Stimulated activated CD8-positive, alpha-beta memory T cell treated with anti-CD3 and anti-CD28 coated beads, Interleukin-7, amount 100 ng/mL, for 4 hours (primary cell): ENCODE measurements at places on chromosomes 11 and 22.
A peak's percentile ranks its signal among the peaks of the same experiment; 100 is the strongest.

- DNase-seq, result no peak
Measured at GRCh38 chr11:532527-532985, 2.8 kb downstream of the HRAS start.

DNA sequence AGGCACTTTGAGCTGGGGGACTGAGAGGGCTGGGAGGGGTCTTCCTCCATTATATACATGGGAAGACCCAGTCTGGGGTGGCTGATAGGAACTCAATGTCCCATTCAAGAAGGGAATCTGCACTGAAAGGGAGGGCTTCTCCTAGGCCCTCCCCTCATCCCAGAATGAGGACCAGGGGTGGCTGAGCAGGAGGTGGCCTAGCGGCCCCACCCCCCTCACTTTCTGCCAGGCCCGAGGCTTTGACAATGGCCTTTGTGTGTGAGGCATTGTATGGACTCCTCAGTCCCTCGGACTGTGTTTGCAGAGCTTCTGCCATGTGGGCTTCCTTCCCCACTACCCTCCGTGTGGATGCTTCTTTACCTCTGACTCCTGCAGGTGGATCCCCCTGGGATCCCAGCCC, 65.7 kb downstream of the NECTIN1 start:
- DNase-seq, result no peak

DNA sequence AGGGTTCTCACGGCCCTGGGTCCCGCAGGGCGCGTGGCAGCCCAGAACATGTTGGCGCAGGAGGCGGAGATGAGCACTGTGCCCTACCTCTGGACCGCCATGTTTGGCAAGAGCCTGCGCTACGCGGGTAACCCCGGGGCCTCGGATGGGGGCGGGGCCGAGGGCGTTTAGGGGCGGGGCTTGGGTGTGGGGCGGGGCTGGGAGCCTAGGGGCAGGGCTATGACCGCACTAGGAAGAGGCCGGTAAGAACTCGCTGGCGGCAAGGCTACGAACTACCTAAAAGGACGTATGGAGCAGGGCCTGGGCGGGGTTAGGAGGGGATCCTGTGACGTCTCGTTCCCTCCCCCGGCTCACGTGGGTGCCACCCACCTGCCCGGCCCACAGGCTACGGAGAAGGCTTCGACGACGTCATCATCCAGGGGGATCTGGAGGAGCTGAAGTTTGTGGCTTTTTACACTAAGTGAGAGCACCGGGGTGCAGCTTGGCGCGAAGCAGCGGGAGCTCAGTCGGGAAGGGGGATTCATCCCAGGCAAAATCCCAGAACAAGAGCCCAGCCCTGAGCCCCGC, 2.8 kb upstream of the LZTR1 start:
- peak; percentile 59 for DNase-seq

DNA sequence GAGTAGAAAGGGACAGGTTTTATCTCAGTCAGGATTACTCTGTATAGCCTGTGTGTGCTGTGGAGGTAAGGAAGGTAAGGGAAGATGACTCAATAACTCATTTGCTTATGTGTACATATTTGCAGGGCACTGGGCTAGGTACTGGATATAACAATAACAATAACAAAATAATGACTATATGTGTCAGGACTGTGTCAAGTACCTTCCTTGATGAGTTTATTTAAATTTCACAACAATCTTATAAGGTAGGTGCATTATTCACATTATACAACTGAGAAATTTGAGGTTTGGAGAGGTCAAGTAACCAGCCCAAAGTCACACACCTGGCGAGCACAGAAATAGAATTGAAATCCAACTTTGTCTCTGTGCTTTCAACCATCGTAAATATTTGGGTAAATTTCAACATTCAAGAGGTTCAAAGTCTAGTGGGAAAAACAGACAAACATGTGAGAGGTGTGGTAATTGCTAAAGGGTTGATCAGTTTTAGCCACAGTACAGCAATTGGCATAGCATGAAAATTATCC, 131.8 kb downstream of the APIP start:
- no peak for DNase-seq

- DNase-seq, result no peak
Measured at GRCh38 chr11:71200761-71201160, 51.6 kb downstream of the SHANK2 start.

DNA sequence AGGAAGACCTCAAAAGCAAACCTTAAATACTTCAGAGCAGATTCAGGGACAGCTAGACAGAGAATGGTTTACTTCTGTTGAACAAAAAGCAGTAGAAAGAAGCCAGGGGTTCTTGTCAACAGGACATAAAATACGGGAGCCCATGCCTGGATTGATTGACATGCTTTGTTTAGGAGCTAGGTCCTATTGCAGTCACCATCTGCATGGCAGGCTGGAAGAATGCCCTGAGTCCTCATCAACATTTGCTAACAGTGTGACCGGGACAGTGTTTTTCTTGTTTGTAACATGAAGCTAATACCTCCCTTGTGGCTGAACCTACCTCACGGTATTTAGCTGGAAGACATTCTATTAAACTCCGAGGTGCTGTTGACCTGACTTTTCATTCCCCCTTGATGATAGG, 225.4 kb downstream of the NTM start:
- no peak for DNase-seq
